Type B pancreatic cell (in vitro differentiated cells): ENCODE measurements at places on chromosomes 16 and 17. TPM values are rescaled to one million over a fixed set of nuclear protein-coding genes. Genes with fewer than 3 reads are reported as not detected.

DNA sequence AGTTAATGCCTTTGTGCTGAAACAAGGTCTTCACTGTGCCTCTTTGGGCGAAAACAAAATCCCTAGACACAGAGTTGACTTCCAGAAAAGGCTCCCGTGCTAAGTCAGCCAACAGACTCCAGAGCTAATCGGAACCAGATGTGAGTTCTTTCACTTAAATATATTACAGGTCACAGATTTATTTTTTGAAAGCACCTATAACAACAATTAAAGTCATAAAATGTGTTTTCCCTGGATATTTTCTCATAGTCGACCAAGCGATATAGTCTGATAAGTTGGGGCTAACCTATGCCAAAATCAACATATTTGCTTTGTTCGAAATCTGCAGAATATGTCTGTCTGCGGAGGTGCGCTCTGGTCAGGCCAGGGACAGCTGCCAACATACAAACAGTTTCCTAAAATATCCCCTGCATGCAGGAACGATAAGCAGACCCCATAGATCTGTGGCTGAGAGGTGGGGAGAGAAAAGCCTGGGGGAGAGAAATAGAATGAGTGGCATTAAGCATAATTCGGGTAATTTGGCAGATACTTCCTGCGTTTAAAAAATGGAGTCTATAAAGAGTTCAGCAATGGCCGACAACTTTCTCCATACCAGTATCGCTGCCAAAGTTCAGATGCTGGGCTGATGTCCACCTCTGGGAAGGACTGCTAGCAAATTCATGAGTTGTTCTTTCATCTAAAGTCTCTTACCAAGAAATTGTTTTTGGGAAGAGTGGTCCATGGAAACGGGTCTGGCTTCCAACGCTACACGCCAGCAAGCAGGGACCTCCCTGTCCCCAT, 50.8 kb upstream of the MYH10 start:
- no peaks in the 10 kb centered on the region for H3K36me3 ChIP-seq
- DNase-seq, result no peak
- H3K4me1 ChIP-seq, result peaks cover 14% of the 10 kb centered on the region

DNA sequence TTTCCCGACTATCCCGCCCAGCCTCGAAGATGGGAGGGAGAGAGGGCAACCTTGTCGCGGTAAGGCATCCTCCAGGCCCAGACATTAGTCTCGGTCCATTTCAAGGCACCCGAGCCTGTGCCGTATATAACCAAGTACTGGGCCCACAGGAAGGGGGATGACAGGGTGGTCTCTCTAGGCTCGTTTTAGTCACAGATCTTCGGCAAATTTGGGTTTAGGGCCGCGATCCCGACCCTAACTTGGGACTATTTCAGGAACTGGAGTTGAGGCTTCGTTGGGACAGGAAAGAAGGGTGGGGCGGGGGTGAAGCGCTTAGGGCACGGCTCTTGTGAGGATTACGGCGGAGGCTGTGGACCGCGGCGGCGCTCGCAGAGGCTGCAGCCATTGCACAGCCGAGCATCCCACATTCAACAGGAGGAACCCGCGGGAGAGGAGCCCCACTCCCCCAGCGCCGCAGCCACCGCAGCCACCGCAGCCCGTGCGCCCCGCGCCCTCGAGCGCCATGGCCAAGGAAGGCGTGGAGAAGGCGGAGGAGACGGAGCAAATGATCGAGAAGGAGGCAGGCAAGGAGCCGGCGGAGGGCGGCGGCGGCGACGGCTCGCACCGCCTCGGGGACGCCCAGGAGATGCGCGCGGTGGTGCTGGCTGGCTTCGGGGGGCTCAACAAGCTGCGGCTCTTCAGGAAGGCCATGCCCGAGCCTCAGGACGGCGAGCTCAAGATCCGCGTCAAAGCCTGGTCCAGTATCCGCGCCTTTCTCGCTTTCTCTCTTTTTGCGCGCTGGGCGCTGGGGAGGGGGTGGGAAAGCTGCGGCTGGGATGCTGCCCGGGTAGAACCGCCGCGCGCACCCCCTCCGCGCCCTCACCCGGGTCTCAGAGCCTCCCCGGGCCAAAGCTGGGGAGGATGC, at the start of gene VAT1L:
TSS of gene VAT1L (plus strand) at position 384 of the 904 bp plus-strand sequence. CDS start at position 503, 119 bp downstream.
- peaks cover 68% of the 10 kb centered on the region for H3K27me3 ChIP-seq
- H3K4me3 ChIP-seq, result peak within 1 kb of the TSS; percentile 91
- H3K4me1 ChIP-seq, result peaks cover 14% of the 10 kb centered on the region
- DNase-seq, result peak; percentile 70
- no peaks in the 10 kb centered on the region for H3K36me3 ChIP-seq

DNA sequence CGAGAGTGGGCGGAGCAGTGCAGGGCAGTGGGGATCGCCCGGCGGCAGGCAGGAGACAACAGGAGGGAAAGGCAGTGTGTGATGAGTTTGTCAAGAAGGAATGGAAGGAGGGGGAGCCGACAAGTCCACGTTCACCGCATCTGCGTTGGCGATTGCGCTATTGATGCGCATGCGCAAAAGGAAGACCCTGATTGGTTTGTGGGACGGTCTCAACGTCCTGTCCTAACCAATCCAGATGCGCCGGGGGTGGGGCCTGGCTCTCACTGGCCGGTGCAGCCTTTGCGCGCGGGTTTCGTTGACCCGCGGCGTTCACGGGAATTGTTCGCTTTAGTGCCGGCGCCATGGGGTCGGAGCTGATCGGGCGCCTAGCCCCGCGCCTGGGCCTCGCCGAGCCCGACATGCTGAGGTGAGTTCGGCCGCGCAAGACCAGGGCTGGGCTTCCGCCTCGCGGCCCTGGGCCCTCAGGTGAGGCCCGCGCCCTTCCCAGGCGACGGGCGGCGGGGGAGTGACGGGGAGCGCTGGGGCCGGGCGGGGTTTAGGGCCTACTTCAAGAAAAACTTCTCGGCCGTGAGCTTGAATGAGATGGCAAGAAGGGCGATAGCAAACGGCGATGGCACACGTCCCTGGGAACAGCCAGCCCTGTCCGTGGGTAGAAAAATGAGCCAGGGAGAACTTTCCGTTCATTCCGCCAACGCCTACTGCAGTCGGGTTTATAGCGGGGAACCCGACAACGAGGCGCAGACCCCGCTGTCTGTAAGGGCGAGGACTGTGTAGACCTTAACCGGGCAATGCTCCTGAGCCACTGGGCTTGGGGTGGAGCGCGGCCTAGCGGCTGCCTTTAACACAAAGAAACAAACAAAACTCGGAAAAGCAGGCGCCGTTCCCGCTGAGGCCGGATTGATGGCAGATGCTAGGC, at the start of gene ORC6:
TSS of gene ORC6 (plus strand) at position 295 of the 916 bp plus-strand sequence. CDS start at position 342, 47 bp downstream.
- no peak within 1 kb of the TSS for H3K4me3 ChIP-seq
- DNase-seq, result peak; percentile 97
- no peaks in the 10 kb centered on the region for H3K27me3 ChIP-seq
- peaks cover 36% of the 10 kb centered on the region for H3K4me1 ChIP-seq
- H3K36me3 ChIP-seq, result peaks cover 5% of the 10 kb centered on the region

DNA sequence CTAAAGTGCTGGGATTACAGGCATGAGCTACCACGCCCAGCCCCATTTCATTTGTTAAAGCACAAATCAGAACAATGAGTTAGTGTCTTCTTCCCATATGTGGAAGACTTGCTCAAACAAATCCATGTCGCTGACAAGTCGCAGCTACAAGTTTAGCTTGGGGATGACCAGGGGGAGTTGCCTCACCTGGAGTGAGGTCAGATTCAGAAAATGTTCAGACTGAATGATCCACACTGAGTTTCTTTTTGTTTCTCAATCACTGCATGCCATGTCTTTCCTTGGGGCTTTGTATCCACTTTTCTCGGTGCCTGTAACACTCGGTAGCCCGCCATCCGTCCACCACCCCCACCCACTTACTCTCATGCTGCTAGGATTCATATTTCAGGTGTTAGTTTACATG, 437.3 kb upstream of the DYNLRB2 start:
- H3K36me3 ChIP-seq, result peaks cover 6% of the 10 kb centered on the region
- H3K27ac ChIP-seq, result no peak overlapping the region
- H3K4me1 ChIP-seq, result peaks cover 15% of the 10 kb centered on the region
- no peaks in the 10 kb centered on the region for H3K27me3 ChIP-seq
- H3K4me3 ChIP-seq, result no peak overlapping the region
- no peak for DNase-seq

DNA sequence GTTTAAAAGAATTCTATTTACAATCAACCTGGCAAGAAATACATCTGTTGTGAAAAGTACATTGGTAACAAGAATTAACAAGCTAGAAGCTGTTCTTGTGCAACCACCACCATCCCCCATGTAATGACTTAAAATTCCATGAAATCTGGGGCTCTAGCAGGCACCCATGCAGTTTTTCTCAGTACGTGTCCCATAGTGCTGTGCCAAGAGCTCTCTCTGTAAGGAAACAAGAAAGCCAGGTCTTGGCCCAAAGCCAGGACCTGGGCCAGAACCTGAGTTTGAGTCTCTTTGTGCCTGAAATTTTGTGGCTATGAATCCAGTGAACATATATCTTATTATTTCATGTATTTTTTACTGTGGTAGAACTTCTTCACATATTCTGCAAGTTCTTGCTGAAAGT, 46.6 kb downstream of the NUP93 start:
- no peak overlapping the region for H3K4me3 ChIP-seq
- DNase-seq, result no peak

DNA sequence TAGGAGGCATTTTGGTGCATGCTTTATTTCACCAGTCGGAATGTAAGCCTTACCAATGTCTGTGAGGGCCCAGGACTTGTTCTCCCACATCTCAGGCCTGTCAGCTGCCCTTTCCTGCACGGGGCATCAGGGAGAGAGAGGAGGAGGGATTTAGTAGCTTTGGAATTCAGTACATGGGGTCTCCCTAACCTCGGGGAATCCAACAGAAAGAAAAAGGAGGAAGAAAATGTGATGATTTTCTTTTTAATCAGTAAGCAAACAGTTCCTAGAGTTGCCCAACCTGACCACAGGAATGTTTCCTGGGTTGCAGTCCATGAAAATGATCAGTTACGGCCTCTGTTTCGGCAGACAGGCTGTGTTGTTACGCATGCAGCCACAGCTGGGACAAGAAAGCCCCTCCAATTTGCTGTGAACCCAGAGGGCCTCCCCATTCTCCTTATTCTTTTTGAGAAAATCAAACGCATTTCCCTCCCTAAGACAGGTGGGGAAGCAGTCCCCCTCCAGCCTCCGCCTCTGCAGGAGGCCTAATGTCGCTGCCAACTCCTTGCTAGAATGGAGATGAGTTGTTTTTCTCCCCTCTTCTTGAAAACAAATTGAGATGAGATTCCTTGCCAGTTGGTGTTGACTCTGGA, 53.1 kb upstream of the TANGO6 start:
- no peak for DNase-seq
- peaks cover 37% of the 10 kb centered on the region for H3K4me1 ChIP-seq
- no peak overlapping the region for H3K4me3 ChIP-seq

GRCh38 chr17:8729421-8729820, 15.2 kb downstream of the CCDC42 start:
- no peaks in the 10 kb centered on the region for H3K27me3 ChIP-seq
- H3K36me3 ChIP-seq, result no peaks in the 10 kb centered on the region
- H3K27ac ChIP-seq, result no peak overlapping the region
- H3K4me3 ChIP-seq, result no peak overlapping the region
- peaks cover 4% of the 10 kb centered on the region for H3K4me1 ChIP-seq

GRCh38 chr17:62867303-62867702, 59.2 kb upstream of the MARCHF10 start:
- H3K36me3 ChIP-seq, result no peaks in the 10 kb centered on the region
- H3K4me3 ChIP-seq, result no peak overlapping the region
- DNase-seq, result no peak

- no peaks in the 10 kb centered on the region for H3K36me3 ChIP-seq
- peaks cover 18% of the 10 kb centered on the region for H3K4me1 ChIP-seq
- no peaks in the 10 kb centered on the region for H3K27me3 ChIP-seq
- H3K4me3 ChIP-seq, result no peak overlapping the region
- no peak for DNase-seq
- H3K27ac ChIP-seq, result no peak overlapping the region
These were observed 124.2 kb downstream of the PARN start for GRCh38 chr16:14505846-14506245.

- H3K27ac ChIP-seq, result no peak overlapping the region
- no peaks in the 10 kb centered on the region for H3K36me3 ChIP-seq
- no peaks in the 10 kb centered on the region for H3K27me3 ChIP-seq
- no peak for DNase-seq
- H3K4me1 ChIP-seq, result peaks cover 7% of the 10 kb centered on the region
These were observed 35.0 kb upstream of the ALKBH5 start for GRCh38 chr17:18148586-18148985.

GRCh38 chr16:88008840-88009239, 57.6 kb downstream of the BANP start:
- H3K4me1 ChIP-seq, result peaks cover 7% of the 10 kb centered on the region
- H3K27ac ChIP-seq, result no peak overlapping the region
- no peak overlapping the region for H3K4me3 ChIP-seq
- H3K36me3 ChIP-seq, result peaks cover 26% of the 10 kb centered on the region
- no peak for DNase-seq

- H3K36me3 ChIP-seq, result no peaks in the 10 kb centered on the region
- H3K4me3 ChIP-seq, result no peak overlapping the region
- no peak overlapping the region for H3K27ac ChIP-seq
- H3K4me1 ChIP-seq, result peaks cover 5% of the 10 kb centered on the region
These were observed 75.0 kb upstream of the LHX1 start for GRCh38 chr17:36862116-36862920.

DNA sequence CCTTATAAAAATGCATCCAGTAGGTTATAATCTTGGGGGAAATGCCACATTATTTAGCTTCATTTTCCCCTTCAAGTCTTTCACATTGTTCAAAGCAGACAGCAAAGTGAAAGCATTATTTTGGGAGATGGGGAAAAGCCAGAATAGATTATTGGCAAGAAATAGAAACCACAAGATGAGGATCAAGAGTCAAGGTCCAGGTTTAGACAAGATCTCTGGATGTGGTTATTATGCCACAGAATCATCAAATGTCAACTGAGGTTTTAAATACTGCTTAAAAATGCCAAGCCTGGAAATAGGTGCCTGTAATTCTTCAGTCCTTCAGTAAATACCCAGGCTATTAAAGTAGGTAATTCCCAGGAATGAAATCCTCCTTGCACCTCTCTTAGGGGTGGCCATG, 65.1 kb upstream of the ALOX12 start:
- H3K4me3 ChIP-seq, result no peak overlapping the region
- no peak overlapping the region for H3K27ac ChIP-seq
- H3K27me3 ChIP-seq, result peaks cover 32% of the 10 kb centered on the region
- no peaks in the 10 kb centered on the region for H3K36me3 ChIP-seq
- H3K4me1 ChIP-seq, result no peaks in the 10 kb centered on the region

DNA sequence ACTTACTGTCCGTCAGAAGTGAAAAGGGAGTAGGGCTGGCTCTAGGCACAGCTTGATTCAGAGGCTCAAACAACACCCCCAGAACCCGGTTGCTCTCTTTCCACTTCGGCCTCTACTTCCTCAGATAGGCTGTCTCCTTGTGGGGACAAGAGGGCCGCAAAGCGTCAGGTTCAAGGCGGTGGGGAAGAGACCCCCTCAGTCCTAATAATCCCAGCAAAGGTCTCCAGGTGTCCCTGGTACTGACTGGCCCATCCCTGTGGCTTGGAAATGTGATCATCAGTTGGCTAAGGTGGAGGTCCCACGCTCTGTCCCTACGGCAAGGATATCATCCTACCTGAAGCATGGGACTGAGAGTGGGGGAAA, 26.0 kb downstream of the NGFR start:
- H3K27me3 ChIP-seq, result peaks cover 10% of the 10 kb centered on the region
- no peaks in the 10 kb centered on the region for H3K36me3 ChIP-seq
- peaks cover 36% of the 10 kb centered on the region for H3K4me1 ChIP-seq
- H3K27ac ChIP-seq, result no peak overlapping the region
- peak; percentile 51 for DNase-seq

- DNase-seq, result no peak
- no peak overlapping the region for H3K4me3 ChIP-seq
- peaks cover 5% of the 10 kb centered on the region for H3K27me3 ChIP-seq
These were observed 34.1 kb upstream of the MYH10 start for GRCh38 chr17:8664456-8665126.

Gene ARSG
- total RNA-seq, result 4.1 and 4.8 TPM in 2 replicates

Gene HOXB8
- 16.0 and 17.1 TPM in 2 replicates for total RNA-seq

Gene NOD2
- 0.12 and 0.31 TPM in 2 replicates for total RNA-seq

Gene CCT6B
- total RNA-seq, result 1.5 and 1.8 TPM in 2 replicates

Gene TSPAN10
- 1.4 and 3.0 TPM in 2 replicates for total RNA-seq

Gene DYNLL2
- 41.6 and 42.5 TPM in 2 replicates for total RNA-seq

Gene EFCAB13
- total RNA-seq, result 4.4 and 7.1 TPM in 2 replicates

Gene ADCY9
- total RNA-seq, result 13.9 and 17.0 TPM in 2 replicates

Gene WFDC1
- 0.95 and 2.0 TPM in 2 replicates for total RNA-seq
